ENCODE measurements at places on chromosomes 16 and 17.
A peak's percentile ranks its signal among the peaks of the same experiment; 100 is the strongest.

GRCh38 chr17:74858672-74859458 lies 820 bp downstream of the GRIN2C start:
- no peak for DNase-seq

- DNase-seq = no peak
Observed at GRCh38 chr17:36535669-36536081, 888 bp downstream of the PIGW start.

DNA sequence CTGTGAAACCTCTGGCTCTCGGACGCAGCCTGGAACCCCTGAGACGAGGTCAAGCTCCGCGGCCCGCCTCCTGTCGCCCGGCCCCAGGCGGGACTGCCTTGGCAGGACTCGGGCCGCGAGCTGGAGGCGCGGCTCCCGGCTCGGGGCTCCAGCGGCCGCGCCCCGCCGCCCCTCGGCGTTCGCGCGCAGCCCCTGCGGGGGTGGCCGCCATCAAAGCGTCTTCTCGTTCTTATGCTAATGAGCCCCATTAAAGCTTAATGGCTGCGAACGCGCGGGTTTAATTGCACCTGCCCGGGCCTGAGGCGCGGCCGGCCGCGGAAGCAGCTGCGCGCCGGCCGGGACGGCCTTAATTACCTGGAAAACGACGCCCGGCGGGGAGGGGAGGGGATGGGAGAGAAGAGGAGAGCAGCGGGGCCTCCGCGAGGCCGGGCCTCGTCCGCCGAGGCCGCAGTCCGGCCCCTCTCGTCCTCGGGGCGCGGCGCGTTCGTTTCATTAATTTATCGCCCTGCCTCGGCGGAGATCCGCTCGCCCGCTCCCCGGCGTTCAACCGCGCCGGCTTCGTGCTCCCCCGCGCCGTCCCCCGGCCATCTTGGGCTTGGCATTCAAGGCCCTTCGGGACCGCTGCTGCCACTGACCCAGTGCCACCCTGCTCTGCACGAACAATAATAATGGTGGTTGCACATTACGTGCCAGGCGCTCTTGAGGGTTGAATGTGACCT lies 19.2 kb downstream of the RAI1 start:
- DNase-seq = no peak

- no peak for DNase-seq
Observed at GRCh38 chr16:1691276-1691675, 13.2 kb downstream of the JPT2 start.

GRCh38 chr16:9946022-9946720 lies 236.1 kb downstream of the GRIN2A start:
- no peak for DNase-seq

DNA sequence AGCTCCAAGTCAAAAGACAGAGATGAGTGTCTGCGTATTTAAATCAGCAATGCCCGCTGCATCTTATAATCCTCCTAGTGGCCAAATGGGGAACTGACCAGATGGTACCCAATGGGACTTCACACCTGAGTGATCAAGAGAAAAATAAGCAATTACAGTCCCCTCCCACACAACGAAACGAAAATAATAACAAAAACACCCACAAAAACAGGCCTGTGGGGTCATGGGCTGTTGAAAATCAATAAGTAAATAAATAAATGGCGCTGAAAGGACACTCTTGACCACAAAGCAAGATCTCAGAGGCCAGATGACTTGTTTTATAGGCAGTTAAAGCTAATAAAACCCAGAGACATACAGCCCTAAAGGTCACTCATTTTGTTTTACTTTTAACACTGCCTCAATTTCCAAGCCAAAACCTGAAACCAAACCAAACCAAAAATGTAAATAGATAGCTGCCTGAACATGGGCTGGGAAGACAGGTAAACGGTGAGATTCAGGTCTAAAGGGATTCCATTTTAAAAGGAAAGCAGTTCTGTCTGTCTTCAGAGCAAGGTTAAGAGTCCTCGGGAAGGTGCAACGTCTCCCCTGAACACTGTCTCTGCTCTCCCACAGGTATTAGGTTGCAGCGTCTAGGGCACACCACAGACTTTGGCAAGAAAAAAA lies 1.3 kb downstream of the ZNF821 start:
- peak; percentile 71 for DNase-seq

GRCh38 chr17:10001306-10001873 lies 96.3 kb upstream of the RCVRN start:
- DNase-seq = no peak
